ENCODE measurements at places on chromosomes 4 and X.

DNA sequence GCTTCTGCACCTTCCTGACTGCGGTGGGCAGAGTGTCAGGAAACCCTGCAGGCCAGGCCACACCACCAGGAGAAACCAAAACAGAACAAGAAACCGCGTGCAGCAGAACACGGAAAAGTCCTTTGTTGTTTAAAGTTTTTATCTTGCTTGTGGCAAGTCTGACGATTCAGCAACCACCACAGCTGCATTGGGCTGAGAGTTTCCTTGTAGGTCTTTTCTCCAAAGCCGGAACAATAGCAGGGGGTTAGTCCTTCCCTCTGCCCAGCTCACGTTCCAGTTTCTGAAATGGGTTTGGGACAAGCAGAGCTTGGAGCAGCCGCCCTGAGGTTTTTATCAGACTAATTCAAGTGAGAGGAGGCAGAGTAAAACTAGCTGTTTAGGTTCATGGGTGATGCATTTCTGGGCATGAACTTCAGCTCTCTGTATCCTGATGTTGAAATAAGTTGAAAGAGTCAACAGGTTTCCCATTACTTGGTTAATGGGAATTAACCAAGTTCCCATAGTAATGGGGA, 216.9 kb downstream of the PTTG2 start:
- DNase-seq = peak; percentile 35

DNA sequence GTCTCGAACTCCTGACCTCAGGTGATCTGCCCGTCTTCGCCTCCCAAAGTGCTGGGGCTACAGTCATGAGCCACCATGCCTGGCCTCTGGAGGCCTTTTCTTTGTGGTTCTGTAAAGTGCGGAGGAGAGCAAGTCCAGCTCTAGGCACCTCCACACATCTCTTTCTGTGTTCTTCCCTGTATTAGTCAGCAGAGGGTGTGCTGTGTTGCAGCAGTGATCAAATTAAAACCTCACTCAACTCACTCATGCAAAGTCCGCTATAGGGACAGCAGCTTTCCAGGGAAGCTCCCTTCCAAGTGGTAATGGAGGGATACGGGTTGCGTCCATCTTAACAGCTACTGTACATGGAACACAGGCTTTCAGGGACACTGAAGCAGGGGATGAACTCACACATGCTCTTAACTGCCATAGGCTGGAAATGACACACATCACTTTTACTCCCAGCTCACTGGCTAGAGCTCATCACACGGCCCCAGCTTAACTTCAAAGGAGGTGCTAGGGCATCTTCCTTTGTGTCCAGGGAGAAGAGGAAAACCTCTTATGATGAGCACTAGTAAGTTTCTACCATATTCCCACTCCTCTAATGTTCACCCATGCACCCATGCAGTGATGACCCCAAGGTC, 36.0 kb upstream of the CCNG2 start:
- DNase-seq = no peak

- no peak for DNase-seq
These were observed 127.3 kb downstream of the DCHS2 start for GRCh38 chr4:154364066-154364845.

- DNase-seq = no peak
These were observed 14.8 kb upstream of the SPON2 start for GRCh38 chr4:1187182-1187581.

GRCh38 chrX:10756441-10756840, 136.1 kb upstream of the MID1 start:
- DNase-seq = no peak

GRCh38 chr4:90841676-90842075, 714.5 kb downstream of the CCSER1 start:
- no peak for DNase-seq

- no peak for DNase-seq
These were observed 46.3 kb upstream of the ARHGEF6 start for GRCh38 chrX:136827026-136827425.

DNA sequence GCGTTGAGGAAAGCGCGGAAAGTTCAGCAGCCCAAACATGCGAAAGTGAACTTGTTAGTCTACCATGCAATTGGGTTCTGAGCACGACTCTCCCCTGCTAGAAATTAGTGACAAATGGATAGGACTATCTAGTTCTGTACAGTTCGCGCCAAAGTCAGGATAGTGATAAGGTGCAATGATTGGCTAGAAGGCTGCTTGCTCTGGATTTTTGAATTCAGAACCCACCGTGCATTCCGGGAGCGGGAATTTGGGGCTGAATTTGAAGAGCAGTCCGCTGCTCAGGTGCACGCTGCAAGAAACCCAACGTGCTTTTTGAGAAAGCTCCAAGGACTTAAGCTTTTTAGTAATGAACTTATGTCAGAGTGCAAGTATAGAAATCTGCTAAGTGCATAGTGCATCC, 732 bp upstream of the ESX1 start:
- DNase-seq = no peak

DNA sequence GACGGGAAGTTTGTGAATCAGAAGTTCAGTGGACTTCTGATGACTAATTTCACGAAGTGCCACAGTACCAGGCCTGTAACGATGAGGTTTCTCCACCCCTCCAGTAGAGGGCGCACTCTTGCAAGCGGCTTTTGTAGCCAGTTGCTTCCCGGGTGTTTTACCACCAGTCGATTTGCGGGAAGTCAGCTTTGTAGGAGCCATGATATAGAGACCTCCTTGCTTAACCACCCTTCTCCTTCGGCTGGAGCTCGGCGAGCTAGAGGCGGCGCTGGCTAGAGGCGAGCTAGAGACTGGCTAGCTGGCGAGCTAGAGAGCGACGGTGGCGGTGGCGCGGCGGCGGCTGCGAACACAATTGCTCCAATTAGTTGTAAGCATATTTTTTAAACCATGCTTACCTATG, 72.0 kb downstream of the IL1RAPL1 start:
- no peak for DNase-seq

GRCh38 chr4:99816545-99817308, at the start of gene DAPP1:
TSS of gene DAPP1 (plus strand) at chr4:99816827. CDS start at chr4:99816914, 87 bp downstream.
- peak; percentile 86 for DNase-seq

GRCh38 chr4:23353200-23353599, 536.6 kb downstream of the PPARGC1A start:
- no peak for DNase-seq
